NCI-H1105 (cell line): ENCODE measurements at places on chromosomes 4 and X.
A peak's percentile ranks its signal among the peaks of the same experiment; 100 is the strongest.

- no peak for DNase-seq
Measured at GRCh38 chrX:72349190-72349589, 43.5 kb upstream of the CITED1 start.

DNA sequence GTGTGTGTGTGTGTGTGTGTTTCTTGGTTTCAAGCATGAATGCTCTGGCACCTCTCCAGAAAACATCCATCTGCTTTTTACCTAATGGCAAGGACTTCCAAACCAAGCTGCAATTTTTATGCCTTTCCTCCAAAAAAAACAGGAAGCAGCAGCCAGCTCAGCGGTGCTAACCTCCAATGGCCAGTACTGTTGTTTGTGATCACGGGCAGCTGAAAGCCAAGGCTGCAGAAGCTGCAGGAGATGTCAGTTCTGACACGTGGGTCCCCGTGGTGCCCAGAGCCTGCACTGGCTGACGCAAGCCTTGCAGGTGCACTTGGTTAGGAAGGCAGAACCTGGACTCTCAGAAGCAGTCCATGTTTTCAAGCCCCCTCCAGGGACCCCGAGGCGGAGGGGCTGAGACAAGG, 313.6 kb upstream of the DDX53 start:
- peak; percentile 70 for DNase-seq

DNA sequence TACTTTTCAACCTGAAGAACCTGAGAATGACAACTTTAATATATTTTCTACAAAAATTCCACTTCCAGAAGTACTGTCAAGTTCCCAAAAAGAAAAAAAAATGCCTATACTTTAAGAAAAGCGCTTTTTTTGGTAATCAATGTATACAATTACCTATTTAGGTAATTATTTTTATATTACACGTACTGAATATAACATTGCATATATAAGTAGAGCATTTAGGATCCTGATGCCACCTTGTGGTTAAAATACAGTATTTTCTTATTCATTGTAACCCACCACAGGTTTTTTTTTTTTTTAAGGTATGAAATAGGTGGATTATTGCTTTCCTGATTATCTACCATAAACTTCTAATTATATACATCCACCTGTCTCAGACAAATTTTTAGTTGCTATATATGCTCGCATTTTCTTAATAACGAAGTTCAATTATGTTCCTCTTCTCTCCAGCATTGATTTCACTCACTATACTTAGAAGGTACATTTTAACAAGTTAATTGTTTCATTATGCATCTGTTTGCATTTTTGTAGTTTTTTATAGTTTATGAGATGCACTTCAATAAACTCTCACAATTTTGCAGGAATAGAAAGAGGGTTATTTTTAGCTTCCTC, 5.2 kb downstream of the MAP9 start:
- peak; percentile 16 for DNase-seq

GRCh38 chr4:14783011-14783877, 219.0 kb upstream of the CPEB2 start:
- no peak for DNase-seq

DNA sequence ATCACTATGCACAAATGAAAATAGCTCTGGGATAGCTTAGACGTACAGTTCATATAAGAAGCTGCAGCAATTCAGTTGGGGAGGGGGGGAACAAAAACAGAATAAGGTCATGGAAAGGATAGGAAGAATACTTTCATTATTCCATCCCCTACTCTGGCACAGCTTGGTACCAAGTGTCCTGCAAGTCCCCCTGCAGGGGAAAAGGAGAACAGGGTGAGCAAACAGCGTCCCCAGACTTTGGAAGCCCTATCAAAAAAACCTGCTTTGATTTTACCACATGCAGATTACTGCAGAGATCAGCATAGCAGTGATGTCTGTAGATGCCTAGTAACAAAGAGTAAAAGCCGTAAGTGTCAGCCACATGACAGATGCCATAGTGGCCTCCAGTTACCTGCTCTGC, 209.4 kb upstream of the NEIL3 start:
- no peak for DNase-seq

DNA sequence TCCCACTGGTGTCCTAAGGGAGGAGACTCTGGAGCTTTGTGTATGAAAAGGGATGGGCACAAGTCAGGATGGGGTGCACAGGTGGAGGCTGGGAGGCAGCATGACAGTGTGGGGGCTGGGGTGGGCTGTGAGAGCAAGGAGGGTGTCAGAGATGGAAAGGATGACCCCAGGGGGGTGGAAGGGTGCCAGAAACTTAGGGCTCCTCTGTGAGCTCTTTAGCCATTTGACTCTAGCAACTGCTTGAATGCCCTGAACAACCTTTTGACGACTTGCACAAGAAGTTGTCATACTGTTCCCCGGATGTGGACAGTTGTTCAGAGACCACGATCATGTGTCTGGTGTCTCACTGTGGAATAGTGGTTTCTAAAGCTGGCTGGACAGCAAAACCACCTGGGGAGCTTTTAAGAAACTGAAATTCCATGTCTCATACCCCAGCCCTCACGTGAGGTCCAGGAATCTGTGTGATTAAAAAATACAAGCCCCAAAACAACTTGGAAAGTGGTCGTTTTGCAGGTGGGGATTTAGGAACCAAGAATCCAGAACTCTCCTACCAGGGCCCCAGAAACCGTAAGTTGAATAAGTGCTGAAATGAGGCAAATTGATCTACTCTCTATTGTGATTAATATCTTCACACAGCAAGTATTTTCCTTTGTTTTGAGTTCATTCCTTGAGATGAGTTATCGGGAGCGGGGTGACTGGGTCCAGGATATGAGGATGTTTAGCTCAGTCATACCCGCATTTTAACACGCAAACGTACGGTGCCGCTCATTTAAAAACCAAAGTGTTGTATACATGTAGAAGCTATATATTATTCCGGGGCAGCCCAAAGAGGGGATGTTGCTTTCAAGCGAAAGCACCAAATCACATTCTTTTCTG, 3.4 kb downstream of the RHOH start:
- DNase-seq: no peak

- no peak for DNase-seq
Measured at GRCh38 chrX:153057281-153057680, 1.0 kb downstream of the PNMA3 start.

DNA sequence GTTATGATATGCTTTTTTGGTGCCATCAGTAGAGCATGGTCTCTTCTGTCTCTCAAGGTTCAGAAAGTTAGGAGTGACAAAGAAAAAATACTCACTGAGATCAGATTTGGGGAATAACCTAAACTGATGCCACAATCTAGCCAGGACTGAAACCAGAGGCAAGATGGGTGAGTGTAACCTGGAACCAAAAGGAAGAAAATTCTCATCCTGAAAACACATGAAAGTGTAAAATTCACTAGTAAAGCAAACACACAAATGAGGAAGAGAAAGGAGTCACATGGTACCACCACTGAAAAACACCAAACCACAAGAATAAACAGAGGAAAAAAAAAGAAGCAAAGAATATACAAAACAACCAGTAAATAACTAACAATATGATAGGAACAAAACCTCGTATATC, 96.4 kb downstream of the ANXA10 start:
- DNase-seq: no peak

GRCh38 chrX:1546691-1547251, 9.8 kb upstream of the P2RY8 start:
- no peak for DNase-seq

- no peak for DNase-seq
Measured at GRCh38 chr4:153522802-153523094, 56.6 kb downstream of the TMEM131L start.

DNA sequence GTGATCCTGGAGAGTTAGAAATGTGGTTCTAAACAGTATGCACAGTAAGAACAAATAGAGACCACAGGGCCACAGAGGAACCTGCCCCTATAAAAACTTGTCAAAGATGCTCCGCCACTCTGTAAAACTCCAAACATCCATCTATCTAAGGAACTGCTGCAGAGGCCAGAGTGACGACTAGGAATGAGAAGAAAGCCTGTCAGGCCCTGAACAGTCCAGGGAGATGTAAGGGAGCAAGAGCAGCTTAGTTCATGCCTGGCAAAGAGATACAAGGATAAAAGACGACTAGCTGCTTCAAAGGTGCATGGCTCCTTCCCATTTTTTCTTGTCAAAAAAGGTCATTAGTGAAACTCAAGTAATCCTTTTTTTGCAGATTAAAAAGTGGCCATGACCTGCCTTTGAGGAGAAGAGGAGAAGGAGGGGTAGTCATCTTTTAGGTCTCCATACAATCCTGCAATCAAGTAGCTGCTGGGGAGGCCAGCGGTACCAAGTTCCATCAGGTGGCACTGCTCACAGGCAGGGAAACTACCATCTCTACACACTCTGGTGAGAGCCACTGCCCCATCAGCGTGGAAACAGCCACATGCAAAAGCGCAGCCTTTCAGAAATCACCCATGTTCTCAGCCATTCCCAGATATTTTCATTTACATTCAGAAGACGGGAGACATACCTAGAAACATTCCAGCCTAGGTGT, 162.1 kb downstream of the TSPAN5 start:
- no peak for DNase-seq

DNA sequence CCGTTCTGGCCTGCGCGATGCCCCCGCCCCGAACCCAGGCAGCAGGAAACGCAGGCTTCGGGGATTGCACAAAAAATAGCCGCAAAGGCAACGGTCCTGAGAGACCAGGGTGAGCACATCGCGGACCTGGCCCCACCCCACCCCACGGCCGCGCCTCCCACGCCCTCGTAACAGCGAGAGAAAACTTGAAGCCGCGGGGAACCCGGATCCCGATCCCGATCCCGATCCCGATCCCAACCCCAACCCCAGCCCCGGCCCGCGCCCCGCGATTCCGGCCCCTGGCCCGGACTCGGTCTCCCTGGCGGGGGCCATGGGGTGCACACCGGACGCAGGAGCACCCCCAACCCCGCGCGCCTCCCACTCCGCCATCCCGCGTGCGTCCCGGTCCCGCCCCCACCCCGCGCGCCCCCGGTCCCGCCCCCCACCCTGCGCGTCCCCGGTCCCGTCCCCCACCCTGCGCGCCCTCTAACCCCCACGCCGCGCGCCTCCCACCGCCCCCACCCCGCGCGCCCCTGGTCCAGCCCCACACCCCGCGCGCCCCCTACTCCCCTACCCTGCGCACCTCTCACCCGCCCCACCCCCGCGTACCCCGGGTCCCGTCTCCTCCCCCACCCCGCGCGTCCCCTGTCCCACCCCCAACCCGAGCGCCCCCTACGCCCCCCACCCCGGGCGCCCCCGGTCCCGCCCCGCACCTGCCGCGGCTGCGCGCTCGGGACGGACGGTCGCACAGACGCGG, 29.0 kb downstream of the NOP14 start:
- DNase-seq: no peak

DNA sequence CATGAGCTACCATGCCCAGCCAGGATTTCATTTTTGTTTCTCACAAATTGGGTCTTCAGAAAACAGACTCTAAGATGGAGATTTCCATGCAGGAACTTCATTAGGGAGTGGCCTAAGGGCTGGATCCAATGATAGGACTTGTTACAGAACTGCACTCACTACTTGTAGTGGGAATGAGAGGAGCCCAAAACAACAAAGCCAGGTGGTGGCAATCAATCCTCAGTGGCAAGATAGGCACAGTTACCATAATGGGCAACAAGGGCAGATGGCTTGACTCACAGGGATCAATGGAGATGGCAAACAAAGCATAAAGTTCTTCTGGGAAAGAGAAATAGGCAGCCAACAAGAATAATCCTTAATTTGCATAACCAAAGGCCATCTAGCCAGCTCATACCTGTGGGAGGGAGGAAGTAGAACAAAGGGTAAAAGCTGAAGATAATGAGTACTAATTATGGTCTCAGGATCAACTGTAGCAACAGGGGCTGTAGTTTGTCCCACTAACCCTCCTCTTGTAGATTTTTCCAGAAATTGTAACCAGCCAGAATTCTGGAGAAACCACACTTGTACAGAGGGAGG, 72.8 kb upstream of the MAPK10 start:
- DNase-seq: no peak

GRCh38 chr4:37762991-37763368, 63.5 kb upstream of the PGM2 start:
- DNase-seq: no peak

- DNase-seq: no peak
Measured at GRCh38 chrX:87808576-87809243, 291.1 kb downstream of the KLHL4 start.

- no peak for DNase-seq
Measured at GRCh38 chrX:78687586-78687985, 28.5 kb upstream of the RTL3 start.

DNA sequence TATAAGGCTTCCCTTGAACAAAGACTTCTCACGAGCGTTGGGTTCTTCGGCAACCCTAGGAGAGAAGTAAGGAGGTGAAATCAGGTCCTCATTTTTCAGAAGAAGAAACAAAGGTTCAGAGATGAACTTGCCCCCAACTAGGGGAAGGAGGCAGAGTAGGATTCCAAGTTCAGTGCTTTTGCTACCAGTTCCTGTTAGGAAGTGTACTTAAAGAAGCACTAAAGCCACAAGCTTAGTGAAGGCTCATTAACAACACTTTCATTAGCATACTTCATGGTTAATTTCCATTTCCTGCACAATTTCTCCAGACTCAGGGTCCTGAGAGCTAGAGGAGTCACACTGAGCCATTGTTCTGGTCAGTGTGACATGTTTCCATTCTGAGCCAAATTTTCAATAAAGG, 52.1 kb downstream of the VSIG4 start:
- DNase-seq: no peak

DNA sequence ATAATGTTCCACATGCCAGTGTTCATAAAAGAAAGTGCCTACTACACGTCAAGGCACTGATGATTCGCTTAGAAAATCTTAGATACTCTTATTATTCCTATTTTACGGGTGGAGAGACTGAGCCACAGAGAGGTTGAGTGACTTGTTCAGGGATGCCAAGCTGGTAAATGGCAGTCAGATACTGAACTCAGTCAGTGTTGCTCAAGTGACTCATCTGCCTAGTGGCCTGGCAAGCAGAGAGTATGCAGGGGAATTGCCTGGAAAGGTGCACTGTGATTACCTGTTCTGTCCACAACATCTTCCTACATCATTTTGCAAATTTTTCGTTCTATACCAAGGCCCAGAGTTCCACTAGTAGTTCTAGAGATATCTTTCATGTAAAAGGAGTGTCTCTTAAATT, 68.4 kb downstream of the RAPGEF2 start:
- DNase-seq: no peak

- no peak for DNase-seq
Measured at GRCh38 chrX:135295238-135295943, 13.9 kb upstream of the ETDC start.

DNA sequence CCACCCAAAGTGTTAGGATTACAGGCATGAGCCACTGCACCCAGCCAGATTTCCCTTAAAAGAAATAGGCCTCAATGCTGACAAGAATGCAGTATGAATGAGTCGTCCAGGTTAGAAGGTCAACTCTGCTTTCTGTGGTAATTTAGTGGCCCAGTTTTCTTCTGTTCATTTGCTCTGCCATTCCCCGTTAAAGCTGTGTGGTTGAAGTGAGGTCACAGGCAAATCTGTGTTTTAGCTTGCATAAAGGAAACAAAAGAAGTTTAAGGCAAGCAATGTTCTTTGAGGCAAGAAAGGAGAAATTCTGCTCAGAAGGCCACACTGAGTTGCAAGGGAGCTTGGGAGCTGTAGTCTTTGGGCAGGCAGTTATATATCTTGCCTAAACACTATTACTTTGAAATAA, 176.8 kb downstream of the LARP7 start:
- DNase-seq: no peak

DNA sequence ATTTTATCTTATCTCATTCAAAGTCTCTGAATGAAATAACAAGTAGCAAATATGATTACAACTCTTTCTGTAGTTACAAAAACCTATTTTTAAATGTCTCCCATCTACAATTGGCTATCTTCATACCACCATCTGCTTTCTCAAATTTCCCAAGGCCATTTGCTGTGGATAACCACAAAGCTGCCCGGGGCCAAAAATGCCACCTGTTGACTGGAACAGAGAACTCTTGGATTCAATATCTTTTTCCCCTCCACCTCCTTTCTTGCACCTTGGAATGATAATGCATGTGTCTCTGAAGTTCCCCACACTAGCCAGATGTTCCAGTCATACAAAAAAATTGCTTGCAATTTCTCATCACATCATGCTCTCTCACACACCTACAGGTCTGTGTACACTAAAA, 93.3 kb upstream of the SCML1 start:
- no peak for DNase-seq
